Colonic mucosa (tissue), 4 donors: ENCODE measurements at places on chromosomes 6 and 20. TPM values are rescaled to one million over a fixed set of nuclear protein-coding genes. Genes with fewer than 3 reads are reported as not detected.

DNA sequence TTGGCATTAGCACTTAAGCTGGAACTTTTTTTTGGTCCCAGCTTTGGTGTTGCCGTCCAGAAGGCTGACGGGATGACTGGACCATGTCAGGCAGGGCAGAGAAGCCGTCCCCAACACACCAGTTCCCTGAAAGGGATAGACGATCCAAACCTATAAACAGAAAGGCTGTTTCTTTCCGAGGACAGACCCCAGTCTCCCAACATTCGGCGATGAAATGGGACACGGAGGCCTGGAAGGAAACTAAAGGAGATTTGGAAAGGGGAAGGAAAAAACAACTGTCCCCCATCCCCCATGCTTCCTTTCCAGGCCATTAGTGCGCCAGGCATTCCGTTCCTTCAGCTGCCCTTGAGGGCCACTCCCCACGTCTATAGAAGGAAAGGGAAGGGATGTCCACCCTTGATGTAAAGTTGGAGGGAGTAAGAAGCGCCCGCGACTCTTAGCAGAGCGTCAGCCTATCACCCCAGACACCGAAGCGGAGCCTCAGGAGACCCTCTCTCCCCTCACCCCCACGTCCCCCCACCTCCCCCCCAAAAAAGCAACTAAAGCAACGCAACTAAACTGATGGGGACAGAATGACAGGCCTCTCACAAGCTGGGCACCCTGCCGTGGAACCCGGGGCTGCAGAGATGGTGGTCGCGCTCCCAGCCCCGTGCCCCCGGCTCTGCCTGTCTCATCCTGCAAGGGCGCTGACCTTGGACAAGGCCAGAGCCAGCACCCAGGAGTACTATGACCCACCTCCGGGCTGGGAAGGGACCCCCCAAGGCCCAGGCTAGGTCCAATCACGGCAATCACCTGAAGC, 638 bp downstream of the BLCAP start:
- DNase-seq = no peak
- no peaks in the 10 kb centered on the region for H3K36me3 ChIP-seq
- H3K4me1 ChIP-seq = peaks cover 20% of the 10 kb centered on the region
- H3K4me3 ChIP-seq = peak overlapping the region; percentile 100

DNA sequence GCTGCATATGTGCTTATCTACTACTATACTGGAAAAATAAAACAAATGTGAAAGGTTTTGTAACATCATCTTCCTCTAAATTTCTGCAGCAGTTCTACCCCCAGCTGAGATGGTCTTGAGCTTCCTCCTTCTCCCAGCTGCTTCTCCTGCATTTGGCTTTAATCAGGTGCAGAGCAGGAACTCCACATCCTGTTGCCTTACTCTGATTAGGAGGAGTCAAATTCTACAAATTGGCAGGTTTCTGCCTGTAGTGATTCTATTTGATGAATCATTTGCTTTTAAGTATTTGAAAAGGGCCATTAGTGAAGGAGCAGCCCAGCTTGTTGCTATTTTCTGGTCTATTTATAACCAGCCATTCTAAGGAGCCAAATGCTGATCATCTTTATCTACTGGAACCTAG, 224.5 kb downstream of the GMDS start:
- no peaks in the 10 kb centered on the region for H3K36me3 ChIP-seq
- no peaks in the 10 kb centered on the region for H3K27me3 ChIP-seq
- peaks cover 3% of the 10 kb centered on the region for H3K4me1 ChIP-seq
- no peak for DNase-seq
- H3K4me3 ChIP-seq = no peak overlapping the region

DNA sequence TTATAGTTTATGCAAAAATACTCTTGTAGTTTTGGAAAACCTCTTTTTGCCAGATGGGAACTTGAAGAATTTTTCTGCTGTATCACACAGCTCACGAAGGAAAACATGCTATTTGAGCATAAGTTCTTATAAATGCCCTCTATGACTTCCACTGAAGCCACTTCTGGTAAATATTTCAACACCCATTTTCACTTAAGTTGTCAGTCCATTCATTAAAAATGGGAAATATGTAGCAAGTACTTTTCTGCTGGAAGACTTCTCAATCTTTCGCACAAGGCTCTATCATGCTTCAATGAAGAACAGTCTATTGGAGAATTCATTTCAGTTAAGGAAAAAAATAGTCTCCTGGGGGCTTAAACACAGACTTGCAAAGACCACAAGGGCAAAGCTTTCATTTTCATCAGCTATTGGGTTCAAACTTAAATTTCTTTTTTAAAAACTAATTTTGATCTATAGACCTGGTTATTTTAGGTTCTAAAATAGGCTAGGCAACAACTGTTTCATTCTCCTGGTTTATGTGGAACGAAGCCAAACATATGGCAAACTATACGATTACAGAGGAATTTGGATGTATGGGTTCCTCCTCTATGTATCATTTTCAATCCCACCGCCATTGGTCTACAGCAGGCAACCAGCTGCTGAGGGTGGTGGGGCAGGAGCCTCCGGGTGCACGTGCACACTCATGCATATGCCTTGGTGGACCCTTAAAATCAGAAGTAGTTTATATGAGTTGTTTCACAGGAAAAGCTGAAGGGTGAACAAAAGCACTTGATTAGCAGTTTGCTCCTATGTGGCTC, 38.7 kb downstream of the LAMA4 start:
- H3K4me1 ChIP-seq = no peaks in the 10 kb centered on the region
- no peak for DNase-seq
- no peaks in the 10 kb centered on the region for H3K36me3 ChIP-seq
- no peak overlapping the region for H3K27ac ChIP-seq
- H3K27me3 ChIP-seq = no peaks in the 10 kb centered on the region

- H3K27ac ChIP-seq = no peak overlapping the region
- no peak for DNase-seq
- H3K4me3 ChIP-seq = no peak overlapping the region
- H3K36me3 ChIP-seq = no peaks in the 10 kb centered on the region
- no peaks in the 10 kb centered on the region for H3K4me1 ChIP-seq
Measured at GRCh38 chr6:74602206-74602605, 603.6 kb downstream of the COL12A1 start.

Gene PLAGL1
- 30.2 TPM for total RNA-seq
